ENCODE measurements at places on chromosomes 12 and 14.

GRCh38 chr14:103093856-103094405 lies 594 bp upstream of the EXOC3L4 start:
- DNase-seq = no peak

DNA sequence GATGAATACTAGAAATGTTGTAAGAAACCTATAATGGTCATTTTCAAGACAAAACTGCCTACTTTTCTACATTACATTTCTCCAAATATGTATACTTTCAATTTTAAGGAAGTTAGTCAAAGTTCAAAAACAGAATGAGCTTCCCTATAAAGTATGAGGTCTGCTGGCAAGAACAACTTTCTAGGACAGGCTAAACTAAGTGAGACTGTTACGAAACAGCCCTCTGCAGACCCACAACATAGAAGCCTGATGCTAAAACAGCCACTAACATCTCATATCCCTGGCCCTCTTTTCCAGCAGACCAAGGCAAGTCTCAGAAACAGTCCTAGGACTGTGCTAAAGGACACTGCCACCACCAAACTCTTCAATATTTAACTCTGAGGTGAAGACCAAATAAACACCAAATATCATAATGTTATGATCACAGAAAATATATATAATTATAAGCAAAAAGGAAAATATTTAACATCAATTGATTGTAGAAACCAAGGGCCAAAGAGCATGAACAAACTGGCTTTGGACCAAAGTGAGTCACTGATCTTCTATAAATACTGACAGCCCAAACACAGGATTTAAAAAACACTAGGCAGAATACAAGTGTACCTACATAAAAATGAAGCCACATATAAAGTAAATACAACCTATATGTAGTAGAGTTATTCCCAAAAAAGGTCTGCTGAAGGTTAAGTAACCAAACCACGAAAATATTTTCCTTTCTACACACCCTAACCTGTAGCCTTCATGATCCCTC lies 27.7 kb downstream of the PPP4R3A start:
- no peak for DNase-seq

DNA sequence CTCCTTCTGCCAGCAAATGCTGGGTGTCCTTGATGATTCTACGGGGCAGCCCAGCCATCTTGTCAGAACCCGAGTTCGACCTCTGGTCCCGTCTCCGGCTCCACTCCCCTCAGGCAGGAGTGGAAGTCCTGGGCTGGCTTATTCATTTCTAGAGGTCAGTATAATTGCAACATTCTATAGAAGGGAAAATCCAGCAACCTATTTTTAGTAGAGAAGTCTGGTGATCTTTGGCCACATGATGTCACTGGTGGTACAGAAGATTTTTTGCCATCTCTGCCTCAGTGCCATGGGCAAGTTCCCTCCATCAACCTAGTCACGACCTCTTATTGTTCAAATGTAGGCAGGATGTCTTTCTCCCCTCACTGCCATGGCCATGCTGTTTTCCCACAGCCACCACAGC lies 22.4 kb downstream of the OR10G2 start:
- no peak for DNase-seq

GRCh38 chr12:24562771-24563431 lies 386.0 kb downstream of the BCAT1 start:
- no peak for DNase-seq
